ENCODE measurements at places on chromosomes 1 and 21.

DNA sequence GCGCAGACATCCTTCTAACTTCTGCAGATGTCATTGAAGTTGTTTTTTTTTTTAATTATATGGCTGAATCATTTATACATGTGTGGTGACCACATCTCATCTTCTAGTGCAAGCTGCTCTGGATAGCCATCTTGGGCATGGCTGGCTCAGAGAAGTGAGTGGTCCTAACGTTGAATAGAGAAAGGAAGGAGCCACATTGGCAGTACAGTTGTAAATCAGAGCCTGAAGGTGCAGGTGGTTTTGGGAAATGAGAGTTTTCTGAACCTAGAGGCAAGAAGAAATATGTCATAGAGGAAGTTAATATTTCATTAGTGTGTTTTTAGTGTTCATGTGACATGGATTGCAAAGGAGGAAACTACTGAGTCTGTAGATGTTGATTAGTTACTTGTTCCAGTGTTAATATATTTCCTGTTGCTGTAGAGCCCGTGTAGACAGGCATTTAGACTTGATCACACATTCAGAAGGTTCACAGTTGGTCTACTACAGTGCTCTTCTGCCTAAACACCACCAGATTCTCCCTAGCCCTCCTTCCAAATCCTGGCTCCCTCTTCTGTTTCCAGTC, 163.7 kb downstream of the ROR1 start:
- no peak for DNase-seq

GRCh38 chr1:167871331-167871730, 42.6 kb downstream of the ADCY10 start:
- no peak for DNase-seq

DNA sequence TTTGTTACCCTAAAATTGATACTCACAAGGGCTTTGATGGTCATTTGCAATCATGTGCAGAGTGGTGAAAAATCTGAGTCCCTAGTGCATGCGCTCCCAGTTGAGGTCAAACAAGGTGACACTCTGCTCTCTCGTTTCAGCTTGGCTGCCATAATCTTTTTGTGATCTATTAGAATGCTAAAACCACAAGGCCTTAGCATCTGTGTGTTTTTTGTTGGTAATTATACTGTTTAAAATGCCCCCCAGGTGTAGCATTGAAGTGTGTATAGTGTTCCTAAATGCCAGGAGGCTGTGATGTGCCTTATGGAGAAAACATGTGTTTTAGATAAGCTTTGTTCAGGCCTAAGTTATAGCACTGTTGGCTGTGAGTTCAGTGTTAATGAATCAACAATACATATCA, 89.3 kb downstream of the PLD5 start:
- DNase-seq, result no peak

DNA sequence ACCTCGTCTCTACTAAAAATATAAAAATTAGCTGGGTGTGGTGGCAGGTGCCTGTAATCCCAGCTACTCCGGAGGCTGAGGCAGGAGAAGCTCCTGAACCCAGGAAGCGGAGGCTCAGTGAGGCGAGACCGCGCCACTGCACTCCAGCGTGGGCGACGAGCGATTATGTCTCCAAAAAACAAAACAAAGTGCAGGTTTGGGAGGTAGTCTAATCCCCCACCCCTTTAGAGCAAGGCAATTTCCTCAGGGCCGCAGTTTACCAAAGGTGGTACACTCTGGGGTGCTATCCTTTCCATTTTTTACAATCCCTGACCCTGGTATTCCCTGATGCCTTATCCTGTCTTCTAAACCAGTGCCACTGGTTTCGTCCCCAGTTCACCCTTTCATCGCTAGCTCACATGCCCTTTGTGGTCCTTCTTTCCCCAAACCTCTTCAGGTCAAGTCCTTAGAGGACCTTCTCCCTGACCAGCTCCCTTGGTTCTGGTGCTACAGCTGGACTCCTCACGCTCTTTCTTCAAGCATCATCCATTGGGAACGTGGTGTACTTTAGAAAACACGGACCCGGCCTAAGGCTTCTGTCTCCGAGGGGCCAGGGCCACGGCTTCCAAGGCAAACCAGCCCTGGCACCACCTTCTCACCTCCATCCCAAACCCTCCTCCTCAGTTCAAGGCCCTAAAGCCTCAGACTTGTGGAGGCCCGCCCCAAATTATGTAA, 873 bp downstream of the IFT25 start:
- DNase-seq, result no peak

DNA sequence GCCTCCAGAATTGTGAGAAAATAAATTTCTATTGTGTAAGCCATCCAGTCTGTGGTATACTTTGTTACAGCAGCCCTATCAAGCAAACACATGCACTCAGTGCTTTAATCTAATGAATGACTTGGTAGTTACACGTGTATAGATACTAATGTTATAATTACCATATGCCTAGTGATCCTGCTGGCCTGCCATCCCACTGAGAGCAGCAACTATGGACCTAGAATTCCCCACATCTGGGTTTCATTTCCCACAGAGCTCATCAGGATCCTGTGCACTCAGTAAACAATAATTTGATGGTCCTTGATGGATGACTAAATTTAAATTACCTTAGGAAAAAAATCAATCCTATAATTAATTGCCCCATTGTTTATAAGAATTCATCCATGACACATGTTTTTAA, 86.5 kb upstream of the RGS1 start:
- DNase-seq, result no peak

DNA sequence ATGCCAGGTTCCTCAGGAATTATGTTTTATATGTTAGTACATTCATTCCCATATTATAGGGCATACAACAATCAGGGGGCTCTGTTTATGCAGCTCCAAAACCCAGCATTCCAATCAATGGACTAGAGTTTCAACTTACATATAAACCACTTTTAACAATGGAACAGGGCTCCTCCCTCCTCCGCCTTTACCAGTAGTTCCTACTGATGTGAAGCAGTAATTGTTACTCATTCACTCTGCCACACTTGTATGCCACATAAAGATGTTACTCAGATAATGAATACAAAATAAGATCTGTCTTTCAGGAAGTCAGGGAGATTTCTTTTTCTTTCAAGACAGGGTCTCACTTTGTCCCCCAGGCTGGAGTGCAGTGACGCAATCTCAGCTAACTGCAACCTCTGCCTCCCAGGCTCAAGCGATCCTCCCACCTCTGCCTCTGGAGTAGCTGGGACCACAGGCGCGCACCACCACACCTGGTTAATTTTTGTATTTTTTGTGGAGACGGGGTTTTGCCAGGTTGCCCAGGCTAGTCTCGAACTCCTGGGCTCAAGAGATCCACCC, 17.1 kb downstream of the ZNF281 start:
- no peak for DNase-seq

GRCh38 chr21:38027901-38028498, 111.7 kb upstream of the KCNJ6 start:
- no peak for DNase-seq

DNA sequence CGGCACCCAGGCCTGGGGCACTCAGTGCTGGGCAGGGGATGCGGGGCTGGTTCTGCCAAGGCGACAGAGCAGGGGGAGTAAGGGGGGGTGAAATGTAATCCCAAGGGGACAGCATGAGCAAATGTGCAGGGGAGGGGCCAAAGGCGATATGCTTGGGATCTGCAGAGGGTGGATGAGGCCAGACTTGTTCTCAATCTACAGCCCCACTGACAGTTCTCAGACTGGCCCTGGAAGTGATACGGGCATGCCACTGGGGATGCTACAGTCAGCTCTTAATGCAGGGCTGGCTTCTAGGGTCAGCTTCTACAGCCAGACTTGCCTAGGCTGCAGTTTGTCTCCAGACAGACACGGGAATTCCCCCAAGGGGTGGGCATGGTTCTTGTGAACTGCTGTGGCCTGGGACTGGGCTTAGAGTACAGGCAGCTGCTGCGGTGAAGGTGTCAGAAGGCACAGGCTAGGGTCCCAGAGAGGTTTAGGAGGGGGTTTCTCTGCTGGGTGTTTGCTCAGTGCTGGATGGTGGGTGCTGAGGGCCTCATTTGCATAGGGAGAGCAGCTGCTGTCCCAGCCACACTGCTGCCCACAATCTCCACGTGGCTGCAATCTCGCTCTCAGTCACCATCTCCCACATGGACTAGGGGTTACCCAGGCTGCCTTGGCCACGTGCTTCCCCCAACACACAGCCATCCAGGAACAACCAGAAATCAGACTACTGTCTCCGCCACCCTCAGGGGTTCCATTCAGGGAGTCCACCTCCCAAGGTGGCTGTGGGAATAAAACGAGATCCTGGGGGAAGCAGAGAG, 190.1 kb downstream of the HIVEP3 start:
- DNase-seq, result no peak

- DNase-seq, result no peak
Measured at GRCh38 chr21:35351434-35351833, 302.3 kb upstream of the RUNX1 start.

GRCh38 chr21:41973861-41974751, 20.3 kb upstream of the C2CD2 start:
- DNase-seq, result no peak

- no peak for DNase-seq
Measured at GRCh38 chr1:21818656-21819055, 6.6 kb downstream of the LDLRAD2 start.

GRCh38 chr1:234585330-234586055, 24.5 kb downstream of the IRF2BP2 start:
- DNase-seq, result no peak

DNA sequence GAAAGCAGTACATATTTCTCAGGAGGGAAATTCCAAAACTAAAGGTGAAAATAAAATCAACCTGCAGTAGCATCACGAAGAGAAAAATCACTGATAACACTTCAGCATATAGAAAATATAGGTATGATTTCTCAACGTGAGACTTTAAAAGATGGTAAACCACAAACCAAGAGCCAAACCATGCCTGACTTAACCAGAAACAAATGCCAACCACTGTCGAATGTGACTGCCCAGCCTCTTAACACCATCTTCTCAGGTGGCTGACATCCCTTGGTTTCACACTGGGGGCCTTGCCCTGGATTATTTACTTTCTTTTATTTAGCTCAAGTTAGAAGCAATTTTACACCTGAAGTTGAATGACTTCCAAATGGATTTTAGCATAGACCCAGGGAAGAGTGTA, 10.1 kb downstream of the HMGCS2 start:
- DNase-seq, result no peak

DNA sequence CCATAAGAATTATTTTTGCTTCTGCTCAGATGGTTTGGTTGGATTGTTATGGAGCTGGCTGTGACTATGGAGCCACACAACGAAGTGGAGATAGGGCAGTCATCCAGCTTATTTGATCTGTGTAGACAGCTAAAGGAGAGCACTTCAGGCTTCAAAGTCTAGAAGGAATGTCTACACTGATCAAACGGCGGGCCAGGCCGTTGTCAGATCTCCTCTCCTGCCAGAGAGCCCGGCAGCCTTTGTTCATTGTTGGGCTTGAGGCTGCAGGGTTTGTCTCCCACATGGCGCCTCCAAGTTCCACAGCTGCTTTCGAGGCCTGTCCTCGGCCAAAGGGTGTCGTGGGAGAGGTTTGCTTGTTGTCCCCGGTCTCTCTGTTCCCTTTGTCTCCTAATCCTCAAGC, 2.8 kb upstream of the STMN1 start:
- DNase-seq, result no peak

DNA sequence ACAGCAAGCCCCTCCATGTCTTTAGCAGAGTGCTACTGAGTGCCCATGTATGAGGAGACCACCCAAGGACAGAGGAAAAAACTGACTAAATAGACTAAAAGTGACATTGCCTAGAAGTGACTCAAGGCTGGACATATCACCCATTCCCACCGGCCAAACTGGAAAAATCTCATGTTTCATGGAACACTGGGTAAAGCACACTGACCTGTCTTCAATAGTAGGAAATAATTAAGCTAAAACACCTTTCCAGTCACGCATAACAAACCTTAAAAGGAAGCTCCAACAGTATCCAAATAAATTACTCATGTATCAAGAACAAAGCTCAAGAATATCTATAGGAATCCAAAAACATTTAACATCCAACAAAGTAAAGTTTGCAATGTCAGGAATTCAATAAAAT, 120.4 kb downstream of the SNX7 start:
- DNase-seq, result no peak

- DNase-seq, result no peak
Measured at GRCh38 chr1:181674617-181675016, 191.3 kb downstream of the CACNA1E start.

GRCh38 chr1:55474168-55474786, 259.1 kb upstream of the USP24 start:
- no peak for DNase-seq

DNA sequence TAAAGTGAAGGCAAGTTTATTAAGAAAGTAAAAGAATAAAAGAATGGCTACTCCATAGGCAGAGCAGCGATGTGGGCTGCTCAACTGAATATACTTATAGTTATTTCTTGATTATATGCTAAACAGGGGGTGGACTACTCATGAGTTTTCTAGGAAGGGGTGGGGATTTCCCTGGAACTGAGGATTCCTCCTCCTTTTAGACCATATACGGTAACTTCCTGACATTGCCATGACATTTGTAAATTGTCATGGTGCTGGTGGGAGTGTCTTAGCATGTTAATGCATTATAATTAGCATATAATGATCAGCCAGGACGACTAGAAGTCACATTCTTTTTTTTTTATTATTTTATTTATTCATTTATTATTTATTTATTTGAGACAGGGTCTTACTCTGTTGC, 46.4 kb upstream of the BARHL2 start:
- no peak for DNase-seq

DNA sequence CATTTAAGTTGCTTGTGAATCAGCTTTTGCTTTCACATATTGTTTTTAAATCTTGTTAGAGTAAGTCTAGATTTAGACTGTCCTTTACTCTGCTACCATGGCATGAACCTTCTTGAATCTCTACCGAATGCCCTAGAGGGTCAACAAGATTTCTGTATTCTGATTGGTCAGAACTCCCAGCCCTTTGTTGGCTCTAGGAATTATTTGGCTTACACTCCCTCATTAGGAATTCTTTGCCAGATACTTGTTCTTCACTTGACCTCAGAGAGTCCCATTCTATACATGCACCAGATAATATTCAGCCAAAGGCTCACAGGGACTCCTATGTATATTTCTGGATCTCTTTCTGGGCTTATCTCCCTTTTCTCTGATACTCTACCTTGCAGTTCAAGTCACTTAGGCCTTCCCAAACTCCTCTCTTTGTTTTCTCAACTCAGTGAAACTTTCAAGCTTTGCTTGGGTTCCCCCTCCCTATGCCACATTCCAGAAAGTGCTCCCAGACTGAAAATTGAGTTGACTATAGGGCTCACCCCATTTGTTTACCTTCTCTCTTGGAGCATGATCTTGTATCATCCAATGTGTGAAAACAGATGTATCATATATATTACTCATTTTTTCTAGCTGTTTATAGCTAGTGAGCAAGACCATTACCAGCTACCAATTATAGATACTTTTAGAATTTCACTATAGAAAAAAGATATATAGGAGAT, 405.0 kb downstream of the PLPP3 start:
- no peak for DNase-seq
